ENCODE measurements at places on chromosomes 5 and 9.
A peak's percentile ranks its signal among the peaks of the same experiment; 100 is the strongest.

DNA sequence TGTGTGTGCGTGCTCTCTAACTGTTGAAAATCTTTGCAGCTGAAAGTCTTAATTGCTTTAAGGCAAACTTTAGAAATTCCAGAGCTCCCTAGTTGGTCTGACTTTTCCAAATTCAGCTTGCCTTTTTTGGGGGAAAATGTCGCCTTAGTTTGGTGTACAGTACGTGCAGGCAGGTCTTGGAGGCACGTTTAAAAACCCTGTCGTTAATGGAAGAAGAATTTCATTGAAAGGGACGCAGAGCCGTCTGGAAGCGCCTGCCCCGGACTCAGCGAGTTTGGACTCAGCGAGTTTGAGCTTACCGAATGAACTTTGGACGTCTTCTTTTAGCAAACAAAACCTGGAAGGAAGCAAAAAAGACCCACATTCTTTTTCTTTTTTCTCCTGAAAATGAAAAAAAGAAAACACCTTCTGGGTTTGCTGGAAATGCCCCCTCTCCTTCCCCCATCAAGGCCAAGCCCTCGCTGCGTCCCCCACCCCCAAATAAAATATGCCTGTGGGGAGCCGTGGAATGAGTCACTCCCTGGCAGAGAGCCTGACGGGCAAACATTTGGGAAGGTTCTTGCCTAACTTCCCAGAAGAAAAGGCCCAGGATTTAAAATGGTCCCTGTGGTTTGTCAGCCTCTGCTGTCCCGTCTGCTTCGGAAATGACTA is 1.5 kb downstream of the NEK6 start:
- DNase-seq: peak; percentile 17

DNA sequence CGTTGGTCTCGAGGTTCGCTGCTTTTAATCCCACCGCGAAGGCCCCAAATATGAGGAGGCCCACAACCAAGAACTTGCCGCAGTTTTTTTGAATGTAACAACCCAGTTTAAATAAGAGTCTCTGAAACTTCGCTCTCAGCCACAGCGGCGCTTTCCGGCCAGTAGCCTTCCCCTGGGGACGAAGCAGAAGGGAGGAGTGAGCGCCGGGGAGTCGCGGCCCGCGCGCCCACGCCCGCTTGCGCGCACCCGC is 10.4 kb downstream of the PTCH1 start:
- DNase-seq: peak; percentile 52

- DNase-seq: no peak
Measured at GRCh38 chr9:72352911-72353388, 12.1 kb downstream of the ZFAND5 start.

DNA sequence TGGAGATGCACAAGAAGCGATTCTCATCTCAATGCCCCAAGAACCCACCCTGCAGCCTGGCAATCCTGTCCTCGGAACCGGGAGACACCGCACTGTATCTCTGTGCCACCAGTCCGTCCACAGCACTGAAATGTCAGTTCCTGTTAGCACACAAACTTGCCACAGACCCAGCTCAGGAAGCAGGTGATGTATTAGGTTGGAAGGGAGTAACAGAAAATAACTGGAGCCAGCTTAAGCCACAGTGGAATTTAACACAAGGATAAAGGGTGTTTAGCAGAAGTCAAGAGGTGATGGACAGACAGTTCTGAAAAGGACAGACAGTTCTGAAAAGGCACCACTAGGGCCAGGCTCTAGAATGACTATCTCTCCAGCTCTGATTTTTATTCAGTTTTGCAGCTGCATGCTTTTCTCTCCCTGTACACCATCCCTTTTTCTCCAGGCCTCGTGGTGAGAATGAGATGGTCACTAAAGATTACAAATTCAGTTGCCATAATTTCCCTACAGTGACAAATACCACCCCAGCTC is 114.4 kb downstream of the ANKRD18B start:
- peak; percentile 56 for DNase-seq

DNA sequence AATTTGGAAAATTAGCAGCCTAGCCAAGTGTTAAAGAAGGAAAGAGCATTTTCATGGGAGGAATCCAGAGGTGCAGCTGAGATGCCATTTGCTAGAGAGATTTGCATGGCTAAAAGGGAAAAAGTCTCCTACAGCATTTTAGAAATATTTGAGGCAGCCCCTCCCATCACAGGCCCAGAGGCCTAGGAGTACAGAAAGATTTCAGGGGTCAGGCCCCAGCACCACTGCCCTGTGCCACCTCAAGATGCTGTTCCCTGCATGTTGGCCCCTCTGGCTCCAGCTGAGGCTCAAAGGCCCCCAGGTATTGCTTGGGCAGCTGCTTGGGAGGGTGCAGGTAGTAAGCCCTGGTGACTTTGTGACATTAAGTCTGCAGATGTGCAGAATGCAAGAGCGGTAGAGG is 26.9 kb upstream of the NPR3 start:
- no peak for DNase-seq

- no peak for DNase-seq
Measured at GRCh38 chr5:74044936-74045335, 418.9 kb downstream of the ARHGEF28 start.

- DNase-seq: no peak
Measured at GRCh38 chr5:172897481-172898217, 61.6 kb upstream of the RPL26L1 start.

DNA sequence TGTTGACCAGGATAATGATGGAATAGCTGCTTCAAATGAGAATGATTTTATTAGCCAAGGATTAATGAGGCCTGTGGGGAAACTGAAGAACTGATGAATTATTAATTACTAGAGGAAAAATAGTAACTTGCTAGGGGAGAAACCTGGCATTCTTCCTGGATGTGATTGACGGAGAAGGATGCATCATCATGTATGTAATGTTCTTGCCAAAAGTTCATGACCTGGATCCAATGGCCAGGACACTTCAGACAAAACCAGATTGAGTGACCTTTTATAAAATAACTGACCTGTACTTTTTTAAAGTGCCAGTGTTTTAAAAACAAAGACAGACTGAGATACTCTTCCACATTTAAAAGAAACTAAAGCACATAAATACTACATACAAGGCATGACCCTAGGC is 23.7 kb downstream of the KIAA1191 start:
- DNase-seq: no peak

DNA sequence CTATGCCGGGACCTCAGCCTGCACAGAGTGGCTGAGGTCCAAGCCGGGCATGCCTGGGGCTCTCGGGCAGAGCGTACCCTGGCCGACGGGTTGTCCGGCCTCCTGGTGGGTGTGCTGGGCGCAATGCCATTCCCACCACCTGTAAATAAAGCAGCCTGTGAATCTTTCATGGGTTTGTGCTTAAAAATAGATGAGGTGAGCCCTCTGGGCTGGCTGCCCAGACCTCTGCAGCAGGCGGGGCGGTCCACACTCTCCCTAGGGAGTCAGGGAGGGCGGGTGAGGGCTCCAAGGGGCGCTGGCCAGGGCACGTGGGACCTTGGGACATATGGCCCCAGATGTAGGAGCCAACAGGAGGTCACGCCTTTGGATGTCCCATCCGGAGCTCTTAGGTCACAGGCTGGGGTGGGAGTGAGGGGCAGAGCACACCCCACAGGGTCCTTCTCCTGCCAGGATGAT is 3.6 kb upstream of the AGPAT2 start:
- DNase-seq: no peak

GRCh38 chr9:5493679-5494511 is 16.4 kb upstream of the PDCD1LG2 start:
- DNase-seq: no peak

GRCh38 chr9:136719195-136719880 is 7.0 kb downstream of the DIPK1B start:
- no peak for DNase-seq

- DNase-seq: no peak
Measured at GRCh38 chr9:81431641-81432040, 257.7 kb downstream of the TLE1 start.

GRCh38 chr9:125649826-125650225 is 57.2 kb downstream of the MAPKAP1 start:
- DNase-seq: no peak

GRCh38 chr5:145938776-145939539 is 2.6 kb downstream of the SH3RF2 start:
- DNase-seq: no peak

GRCh38 chr5:15376088-15376487 is 123.9 kb upstream of the FBXL7 start:
- no peak for DNase-seq

- no peak for DNase-seq
Measured at GRCh38 chr9:128892221-128892921, 10.4 kb downstream of the LRRC8A start.

GRCh38 chr9:4424038-4424437 is 66.2 kb upstream of the SLC1A1 start:
- no peak for DNase-seq

GRCh38 chr5:164671640-164672039 is 1166.2 kb downstream of the MAT2B start:
- no peak for DNase-seq

DNA sequence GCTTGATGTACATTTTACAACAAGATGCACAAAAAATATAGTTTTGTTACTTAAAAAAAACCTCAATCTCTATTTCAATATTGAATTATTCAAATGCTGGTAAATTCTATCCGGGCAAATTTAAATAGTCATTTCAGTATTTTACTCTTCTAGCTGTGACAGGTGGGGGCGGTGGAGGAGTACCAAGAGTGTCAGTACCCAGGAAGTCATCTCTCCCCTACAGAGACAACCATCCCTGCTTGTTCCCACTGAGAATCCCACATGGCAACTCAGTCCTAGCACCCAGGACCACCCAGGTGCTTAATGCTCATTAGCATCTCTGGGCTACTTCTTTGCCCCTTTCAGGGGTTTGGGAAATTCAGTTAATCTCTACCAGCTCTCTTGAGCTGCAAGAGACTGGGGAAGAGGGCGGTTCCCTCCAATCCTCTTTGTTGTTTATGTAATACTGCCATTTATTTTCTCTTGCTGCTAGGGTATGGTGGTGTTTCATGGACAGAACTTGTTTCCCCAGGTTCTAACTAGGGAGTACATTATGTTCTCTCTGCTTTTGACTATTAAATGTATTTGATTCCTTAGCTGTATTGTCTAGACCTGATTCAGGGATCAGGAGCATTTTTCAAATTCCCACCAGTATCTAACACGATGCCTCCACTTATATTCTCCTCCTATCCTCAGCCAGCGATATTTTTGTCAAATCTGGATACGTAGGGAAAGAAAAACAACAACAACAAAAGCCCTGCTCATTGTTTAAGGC is 122.5 kb downstream of the CDH18 start:
- no peak for DNase-seq

DNA sequence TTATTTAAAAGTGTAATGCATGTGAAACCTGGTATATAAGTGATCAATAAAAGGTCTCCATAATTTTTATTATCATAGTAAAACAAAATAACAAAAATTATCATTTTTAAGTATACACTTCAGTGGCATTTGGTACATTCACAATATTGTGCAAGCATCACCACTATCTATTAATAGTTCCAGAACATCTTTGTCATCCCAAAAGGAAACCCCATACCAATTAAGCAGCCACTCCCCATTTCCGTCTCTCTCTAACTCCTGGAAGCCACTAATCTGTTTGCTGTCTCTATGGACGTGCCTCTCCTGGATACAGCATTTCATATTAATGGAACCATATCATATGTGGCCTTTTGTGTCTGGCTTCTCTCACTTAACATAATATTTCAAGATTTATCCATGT is 7.6 kb downstream of the OLFML2A start:
- no peak for DNase-seq

- no peak for DNase-seq
Measured at GRCh38 chr5:72817671-72818266, 1.3 kb downstream of the TNPO1 start.

- no peak for DNase-seq
Measured at GRCh38 chr9:114224247-114224610, 68.9 kb downstream of the COL27A1 start.

DNA sequence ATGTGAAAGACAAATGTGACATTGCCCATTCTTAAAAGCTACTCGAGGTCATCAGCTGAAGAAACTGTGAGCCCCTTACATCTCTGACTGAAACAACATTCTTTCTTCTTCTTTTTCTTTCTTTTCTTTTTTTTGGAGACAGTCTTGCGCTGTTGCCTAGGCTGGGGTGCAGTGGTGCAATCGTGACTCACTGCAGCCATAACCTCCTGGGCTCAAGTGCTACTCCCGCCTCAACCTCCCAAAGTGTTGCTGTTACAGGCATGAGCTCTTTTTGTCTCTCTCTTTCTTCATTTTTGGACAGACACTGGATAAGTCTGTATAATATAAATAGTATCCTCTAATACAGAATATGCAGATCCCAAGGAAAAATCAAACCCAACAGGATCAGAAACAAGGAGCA is 263.7 kb upstream of the KLF9 start:
- DNase-seq: no peak

DNA sequence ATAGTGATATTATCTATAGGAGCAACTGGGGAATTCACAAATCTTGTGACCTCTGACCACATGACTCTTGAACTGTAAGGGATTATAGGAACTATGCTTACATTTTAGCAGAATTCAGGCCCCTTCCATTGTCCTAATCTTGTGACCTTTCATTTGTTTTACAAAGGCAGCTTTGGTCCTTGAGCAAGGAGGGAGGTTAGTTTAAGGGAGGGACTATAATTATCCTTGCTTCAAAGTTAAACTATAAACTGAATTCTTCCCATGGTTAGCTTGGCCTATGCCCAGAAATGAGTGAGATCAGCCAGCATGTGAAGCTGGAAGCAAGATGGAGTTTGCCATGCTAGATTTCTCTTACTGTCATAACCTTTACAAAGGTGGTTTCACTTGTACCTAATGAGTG is 51.2 kb downstream of the TARS1 start:
- no peak for DNase-seq

DNA sequence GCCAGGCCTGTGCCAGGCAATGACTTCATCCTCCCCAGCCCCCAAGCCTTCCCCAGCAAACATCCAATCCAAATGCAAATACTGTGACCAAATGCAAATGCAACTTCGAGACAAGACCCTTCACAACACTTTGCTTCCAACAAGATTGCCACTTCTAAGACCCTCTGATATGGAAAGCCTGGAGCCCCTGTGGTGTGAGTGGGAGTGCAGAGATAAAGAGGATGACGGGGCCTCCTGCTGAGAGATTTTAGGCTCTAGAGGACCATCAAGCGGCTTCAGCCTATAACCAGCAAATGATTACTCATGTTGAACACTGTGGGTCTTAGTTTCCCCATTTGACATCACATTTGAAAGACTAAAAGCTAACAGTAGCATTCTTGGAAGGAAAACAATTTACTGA is 46.6 kb upstream of the GABRP start:
- no peak for DNase-seq

- DNase-seq: no peak
Measured at GRCh38 chr5:125595095-125595494, 828.1 kb upstream of the GRAMD2B start.

GRCh38 chr5:88395264-88395663 is 126.6 kb upstream of the TMEM161B start:
- no peak for DNase-seq

DNA sequence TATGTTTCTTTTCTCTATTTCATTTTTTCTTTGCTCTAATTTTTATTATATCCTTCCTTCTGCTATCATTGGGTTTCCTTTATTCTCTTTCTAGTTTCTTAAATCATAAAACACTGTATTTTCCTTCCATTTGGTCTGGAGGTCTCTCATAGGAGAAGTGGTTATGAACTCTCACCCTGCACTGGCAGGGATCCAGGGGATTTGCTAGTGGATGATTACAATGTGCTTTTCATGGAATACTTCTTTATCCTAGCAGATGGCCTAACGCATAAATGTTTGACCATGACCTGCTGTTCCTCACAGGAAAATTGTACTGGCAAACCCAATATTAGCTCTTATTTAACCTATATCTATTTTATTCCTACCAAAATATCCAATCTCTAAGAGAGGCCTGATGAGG is 31.5 kb upstream of the SGCD start:
- no peak for DNase-seq

All from NCI-H2081 (cell line).